Stimulated activated CD8-positive, alpha-beta memory T cell treated with anti-CD3 and anti-CD28 coated beads, Interleukin-4, amount 100 ng/mL, for 1 hour (primary cell): ENCODE measurements at places on chromosomes 3 and 15.

GRCh38 chr15:31440754-31441311 lies 114.2 kb downstream of the KLF13 start:
- no peak for DNase-seq

GRCh38 chr15:74695597-74696397 lies at the start of gene EDC3:
TSS of gene EDC3 (minus strand) at chr15:74696024. CDS start at chr15:74675124, 20,900 bp downstream.
- peak; percentile 68 for DNase-seq

DNA sequence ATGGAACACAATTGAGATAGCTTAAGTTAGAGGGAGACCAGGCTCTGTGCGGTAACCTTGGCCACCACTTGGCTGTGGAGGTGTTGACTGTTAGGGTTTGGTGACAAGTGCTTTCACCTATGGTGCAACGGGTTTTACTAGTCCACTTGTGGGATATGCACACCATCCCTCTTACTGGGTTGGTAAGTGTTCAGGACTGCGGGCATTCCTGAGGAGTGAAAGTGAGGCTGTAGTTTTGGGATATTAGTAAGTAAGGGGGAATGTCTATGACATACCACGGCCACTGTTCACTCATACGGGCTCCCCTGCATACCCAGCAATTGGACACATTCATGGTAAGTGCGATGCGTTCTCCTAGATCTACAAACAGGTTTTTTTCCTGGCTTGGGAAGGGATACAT lies 8.0 kb upstream of the RAD54L2 start:
- no peak for DNase-seq

- no peak for DNase-seq
Observed at GRCh38 chr3:160157321-160157720, 67.9 kb upstream of the C3orf80 start.

DNA sequence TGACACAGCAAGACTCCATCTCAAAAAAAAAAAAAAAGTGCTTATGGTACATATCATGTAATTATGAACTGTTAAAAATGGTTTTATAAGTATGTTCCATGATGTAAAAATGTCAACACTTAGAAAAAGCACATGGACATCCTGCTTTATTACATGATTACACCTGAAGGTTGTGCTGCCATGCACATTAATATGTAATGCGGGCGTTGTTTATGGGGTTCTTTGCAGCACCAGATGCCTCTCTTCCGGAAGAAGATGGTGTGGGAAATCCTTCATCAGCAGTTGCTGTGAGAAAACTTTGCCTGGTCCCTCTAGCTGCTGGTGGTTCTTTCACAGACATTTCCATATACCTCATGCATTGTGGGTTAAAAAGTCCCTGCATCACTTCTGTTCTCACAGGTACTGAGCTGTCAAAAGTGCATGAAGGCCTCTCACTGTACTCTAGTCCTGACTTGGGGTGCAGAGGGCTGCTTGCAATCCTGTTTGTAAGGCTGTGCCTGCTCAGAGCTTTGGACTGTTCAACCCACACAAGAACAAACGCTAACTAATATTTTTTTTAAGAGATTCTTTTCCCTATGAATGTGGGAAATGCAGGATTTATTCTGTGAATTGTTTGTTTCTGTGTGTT lies 43.6 kb downstream of the SENP2 start:
- DNase-seq: no peak

GRCh38 chr15:98009971-98010370 lies 49.5 kb downstream of the ARRDC4 start:
- DNase-seq: no peak

DNA sequence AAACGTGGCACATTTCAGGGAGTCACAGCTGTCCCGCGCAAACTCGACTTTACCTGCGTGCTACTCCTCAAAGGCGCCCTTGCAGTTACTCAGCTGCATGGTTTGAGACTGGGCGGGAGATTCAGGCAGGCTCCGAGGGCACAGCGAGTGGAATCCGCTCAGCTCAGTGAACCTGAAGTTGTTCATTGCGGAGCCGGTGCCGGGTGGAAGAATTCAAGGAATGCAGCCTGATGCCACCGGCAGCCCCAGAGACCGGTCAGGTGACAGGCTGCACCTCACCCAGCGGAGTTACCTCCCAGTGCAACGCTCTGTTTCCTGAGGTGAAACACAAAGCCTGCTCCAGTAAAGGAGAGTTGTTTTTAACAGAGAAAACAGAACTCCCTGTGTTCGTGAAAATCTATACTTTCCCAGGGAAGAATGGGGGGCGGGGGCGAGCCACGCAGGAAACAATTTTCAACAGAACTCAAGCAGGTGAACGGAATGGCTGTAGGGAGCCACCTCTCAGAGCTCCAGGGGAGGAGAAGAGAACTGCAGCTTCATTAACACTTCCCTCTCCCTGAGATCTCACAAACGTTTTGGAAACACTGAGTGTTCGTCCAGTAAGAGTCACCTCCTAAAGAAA lies 3.8 kb downstream of the VEPH1 start:
- no peak for DNase-seq

DNA sequence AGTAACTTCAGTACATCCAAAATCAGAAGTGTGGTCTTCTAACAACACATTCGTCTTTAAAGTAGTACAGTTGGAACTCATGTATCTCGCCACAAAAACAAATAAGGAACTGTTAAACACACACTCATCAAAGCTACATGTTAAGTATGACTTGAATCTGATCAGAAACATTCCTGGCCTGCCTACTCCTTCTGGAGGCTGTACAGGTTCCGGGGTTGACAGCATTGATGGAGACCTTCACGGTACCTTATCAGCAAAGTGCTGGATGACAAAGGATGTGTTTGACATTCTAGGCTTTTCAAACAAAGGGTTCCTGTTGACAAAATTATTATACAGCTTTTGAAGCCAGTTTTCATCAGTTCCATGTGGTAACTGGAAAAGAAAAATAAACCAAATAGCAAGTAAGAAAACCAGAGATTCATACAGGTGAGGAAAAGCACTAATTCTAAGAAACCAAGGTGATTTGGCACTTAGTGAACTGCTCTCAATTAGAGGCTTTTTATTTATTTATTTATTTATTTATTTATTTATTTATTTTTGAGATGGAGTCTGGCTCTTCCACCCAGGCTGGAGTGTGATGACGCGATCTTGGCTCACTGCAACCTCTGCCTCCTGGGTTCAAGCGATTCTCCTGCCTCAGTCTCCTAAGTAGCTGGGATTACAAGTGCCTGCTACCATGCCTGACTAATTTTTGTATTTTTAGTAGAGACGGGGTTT lies 44.3 kb downstream of the MYO5C start:
- no peak for DNase-seq

DNA sequence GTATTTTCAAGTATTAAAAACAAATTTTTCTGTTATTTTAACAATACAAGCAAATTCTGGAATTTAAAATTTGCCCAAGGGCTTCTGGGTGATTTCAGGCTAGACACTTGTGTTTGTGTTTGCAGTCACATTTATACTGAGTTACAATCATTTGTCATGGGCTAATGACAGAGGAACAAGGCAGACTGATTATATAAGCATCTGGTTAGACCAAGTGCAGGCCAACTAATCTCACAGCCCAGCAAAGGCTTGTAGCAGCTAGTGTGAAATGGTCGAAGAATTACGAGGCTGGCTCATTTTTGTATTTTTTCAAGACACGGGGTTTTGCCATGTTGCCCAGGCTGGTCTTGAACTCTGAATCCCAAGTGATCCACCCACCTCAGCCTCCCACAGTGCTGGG lies 52.1 kb downstream of the CMTM8 start:
- DNase-seq: no peak

DNA sequence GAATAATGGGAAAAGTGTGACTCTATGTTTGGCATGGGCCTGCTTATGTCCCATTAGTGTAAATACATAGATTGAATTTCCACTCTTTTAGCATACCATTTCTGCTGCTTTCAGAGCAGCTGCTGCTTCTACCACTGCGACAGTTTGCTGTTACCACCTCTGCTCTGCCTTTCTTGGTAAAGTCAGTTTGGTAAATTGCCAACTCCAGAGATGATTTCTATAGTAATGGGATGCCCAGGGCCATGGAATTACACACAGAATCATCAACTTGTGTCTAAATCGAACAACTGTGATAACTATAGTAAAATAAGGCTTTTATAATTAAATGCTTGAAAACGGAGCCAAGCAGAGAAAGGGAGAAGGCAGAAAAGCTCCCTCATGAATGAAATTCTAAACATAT lies 168.4 kb upstream of the VEPH1 start:
- DNase-seq: no peak

DNA sequence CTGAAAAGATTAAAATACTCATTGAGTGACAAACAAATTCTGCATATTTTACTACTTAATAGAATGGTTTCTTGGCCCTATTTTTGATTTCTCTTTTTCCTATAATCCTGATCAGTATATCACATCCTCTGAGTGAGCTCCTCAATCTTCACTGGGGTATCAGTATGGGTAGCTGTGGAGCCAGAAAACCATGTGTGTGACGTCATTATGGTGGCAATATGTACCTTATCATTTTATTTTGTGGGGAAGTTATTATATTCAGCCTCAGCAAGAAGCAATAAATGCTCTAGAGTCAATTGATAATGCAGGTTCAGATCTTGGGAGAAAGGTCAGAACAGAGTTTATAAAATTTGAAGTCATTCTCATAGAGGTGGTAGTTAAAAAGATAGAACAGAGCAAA lies 1135.7 kb upstream of the CADM2 start:
- no peak for DNase-seq

GRCh38 chr3:63588895-63589294 lies 63.6 kb upstream of the SNTN start:
- DNase-seq: no peak

DNA sequence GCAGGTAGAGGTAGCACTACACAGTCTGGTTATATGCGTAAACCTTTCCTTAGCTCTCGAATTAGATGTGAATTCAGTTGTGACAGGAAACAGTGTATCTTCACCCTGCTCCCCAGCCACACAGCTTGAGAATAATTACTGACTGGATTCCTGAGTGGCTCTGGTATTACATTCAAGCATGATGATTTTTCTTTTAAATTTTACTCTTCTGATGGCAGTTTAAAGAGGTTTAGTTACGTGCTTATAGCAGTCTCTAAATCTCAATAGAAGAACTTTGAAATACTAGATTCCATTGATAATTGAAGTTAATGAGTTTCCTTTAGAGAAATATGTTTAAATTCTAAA lies 98.8 kb downstream of the FNDC3B start:
- no peak for DNase-seq

DNA sequence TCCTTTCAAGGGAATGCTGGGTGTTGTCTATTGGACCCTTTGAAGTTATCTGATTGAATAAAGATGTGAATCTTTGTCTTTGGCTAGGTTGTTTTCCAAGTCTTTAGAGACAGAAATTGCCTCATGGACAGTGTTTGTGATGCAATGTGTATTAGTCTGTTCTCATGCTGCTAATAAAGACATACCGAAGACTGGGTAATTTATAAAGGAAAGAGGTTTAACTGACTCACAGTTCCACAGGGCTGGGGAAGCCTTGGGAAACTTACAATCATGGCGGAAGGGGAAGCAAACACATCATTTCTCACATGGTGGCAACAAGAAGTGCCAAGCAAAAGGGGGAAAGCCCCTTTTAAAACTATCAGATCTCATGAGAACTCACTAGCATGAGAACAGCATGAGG lies 88.8 kb upstream of the PLXND1 start:
- no peak for DNase-seq

DNA sequence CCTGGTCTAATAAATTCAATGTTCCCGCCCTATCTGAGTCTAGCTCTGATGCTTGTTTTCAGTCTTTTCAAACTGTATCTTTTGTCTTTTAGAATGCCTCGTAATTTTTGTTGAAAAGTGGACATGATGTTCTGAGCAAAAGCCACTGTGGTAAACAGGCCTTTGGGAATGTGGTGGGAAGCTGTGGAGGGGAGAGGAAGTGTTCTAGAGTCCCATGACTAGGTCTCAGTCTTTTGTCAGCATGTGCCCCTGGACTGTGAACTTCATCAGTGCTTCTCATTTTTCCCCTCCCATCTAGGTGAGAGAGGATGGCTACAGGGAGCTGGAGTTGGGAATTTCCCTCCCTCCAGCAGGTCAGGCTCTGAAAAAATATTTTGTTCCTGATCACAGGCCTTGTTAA lies 33.7 kb downstream of the SUSD5 start:
- DNase-seq: no peak

GRCh38 chr3:46236294-46237054 lies 5.8 kb upstream of the CCR3 start:
- no peak for DNase-seq

DNA sequence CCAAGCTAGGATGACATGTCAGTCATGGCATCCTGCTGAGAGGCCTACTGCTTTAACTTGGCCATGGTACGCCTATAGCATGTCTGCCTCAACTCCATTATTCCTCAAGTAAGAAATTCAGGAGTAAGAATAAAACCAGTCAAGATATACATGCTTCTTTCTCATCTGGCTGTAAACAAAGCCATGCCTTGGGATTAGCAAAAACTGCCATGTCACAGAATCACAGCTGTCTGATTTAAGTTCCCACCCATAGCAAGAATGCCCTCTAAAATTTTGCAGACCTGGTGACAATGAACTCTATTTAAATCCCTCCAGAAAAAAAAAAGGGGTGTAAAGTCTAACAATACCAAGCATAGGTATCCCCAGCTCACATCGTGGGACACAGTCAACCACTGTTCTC lies 55.6 kb upstream of the ACAN start:
- no peak for DNase-seq

GRCh38 chr3:137110392-137110996 lies 152.7 kb downstream of the IL20RB start:
- DNase-seq: no peak

GRCh38 chr15:90769375-90769774 lies 52.2 kb downstream of the BLM start:
- no peak for DNase-seq
